ENCODE measurements at places on chromosomes 13 and 19. TPM values are rescaled to one million over a fixed set of nuclear protein-coding genes. Genes with fewer than 3 reads are reported as not detected.

- no peak for DNase-seq
These were observed at the start of gene ZIC5 for GRCh38 chr13:99971576-99972189. Gene ZIC5 (minus strand): TSS chr13:99971767. CDS start chr13:99971603, 164 bp downstream.

DNA sequence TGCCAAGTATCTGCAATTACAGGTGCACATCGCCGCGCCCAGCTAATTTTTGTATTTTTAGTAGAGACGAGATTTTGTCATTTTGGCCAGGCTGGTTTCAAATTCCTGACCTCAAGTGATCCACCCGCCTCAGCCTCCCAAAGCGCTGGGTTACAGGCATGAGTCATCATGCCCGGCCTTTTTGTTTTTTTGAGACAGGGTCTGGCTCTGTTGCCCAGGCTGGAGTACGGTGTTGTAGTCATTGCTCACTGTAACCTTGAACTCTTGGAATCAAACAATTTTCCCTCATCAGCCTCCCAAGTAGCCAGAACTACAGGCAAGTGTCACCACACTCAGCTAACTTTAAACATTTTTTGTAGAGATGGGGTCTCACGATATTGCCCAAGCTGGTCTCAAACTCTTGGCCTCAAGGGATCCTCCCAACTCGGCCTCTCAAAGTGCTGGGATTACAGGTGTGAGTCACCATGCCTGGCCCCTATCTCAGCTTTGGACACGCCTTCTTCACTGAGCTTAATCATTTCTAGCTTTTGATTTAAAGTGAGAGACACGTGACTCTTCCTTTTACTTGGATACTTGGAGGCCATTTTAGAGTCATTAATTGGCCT is 4.0 kb upstream of the IRGC start:
- no peak for DNase-seq

The CFAP97D2 gene
- not detected for total RNA-seq

The ATXN8OS gene
- total RNA-seq, result not detected
